ENCODE measurements at places on chromosomes 1 and 21.
A peak's percentile ranks its signal among the peaks of the same experiment; 100 is the strongest.

DNA sequence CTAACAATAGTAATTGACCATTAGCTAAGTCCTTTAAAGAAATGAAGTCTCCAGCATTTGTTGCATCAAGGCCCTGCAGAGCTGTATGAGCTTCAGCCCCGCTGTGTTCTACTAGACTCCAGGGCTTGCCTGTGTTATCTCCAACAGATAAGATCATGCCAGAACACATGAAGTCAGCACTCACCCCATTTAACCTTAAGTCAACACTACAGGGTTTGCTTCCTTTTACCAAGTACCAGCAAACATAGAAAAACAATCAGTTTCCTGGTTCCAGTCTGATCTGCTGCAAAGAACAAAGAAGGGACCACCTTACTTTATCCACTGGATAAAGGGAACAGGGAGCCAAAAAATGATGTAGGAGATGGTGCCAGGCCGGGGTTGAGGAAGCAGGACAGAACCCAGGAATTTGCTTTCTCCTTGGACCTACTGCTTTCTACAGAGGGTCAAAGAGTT lies 41.3 kb upstream of the ENAH start:
- DNase-seq = no peak

- DNase-seq = no peak
Measured at GRCh38 chr1:227808566-227808965, 6.9 kb upstream of the PRSS38 start.

DNA sequence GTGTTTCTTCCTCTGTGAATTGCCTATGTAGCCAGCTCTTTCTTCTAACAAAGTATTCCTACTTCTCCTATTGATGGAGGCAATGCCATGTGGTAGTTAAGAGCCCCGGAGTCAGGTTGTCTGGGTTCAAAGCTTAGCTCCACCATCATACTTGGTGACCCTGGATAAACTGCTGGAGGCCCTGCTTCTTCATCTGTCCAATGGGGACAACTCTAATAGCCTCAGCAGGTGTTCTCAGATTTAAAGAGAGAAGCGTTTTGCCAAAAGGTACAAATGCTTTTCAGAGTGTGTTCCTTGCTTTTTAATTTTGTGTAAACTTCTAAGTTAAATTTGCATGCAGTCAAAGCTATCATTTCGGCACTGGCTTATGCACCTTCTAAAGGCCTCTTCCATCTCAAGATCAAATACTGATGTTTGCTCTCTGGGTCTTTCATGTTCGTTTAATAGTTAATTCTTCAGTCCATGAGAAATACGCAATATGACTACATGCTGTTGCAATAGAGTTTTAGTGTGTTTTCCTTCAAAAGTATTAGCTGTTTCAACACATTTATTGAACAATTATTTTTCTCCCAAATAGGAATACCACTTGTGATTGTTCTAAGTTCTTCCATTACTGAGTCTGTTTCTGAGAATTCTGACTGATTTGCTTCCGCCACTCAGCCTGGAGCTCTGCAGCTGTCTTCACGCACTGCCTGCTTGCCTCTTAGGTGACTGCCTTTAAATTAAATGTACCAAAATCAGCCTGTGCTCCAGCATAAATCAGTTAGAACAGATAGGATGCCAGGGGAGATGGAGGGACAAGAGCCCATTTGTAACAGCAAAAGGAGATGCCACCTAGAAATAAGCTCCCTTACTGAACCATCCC lies 75.6 kb downstream of the CAPZB start:
- no peak for DNase-seq

DNA sequence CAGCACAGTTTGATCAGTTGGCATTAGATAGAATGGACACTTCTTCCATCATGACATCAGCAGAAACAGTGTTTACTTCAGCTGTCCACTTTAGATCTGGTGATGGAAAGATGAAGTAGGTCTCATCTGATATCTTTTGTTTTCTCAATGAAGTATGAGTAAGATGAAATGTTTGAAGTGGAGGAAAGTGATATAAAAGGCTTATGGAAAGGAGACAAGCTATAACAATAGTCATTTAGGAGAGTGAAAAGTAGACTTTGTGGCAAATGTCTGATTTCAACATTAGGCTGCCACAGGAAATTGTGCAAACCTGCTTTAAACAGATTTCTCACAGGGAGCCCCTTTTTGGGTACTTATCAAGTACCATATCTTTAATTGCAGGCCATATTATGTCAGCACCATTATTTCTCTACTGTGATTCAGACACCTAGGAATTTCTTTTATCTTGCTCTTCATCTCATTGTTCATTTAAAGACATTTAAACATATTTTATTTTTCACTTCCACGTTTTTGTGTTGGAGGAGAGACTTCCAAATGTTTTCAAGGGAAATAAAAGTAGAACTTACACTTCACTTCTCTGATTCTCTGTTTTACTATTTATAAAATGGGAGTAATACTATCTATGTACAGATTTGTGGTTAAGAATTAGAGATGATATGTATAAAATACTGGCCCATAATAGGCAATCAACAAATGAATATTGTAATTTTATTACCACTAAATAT lies 18.1 kb downstream of the PDC start:
- no peak for DNase-seq

DNA sequence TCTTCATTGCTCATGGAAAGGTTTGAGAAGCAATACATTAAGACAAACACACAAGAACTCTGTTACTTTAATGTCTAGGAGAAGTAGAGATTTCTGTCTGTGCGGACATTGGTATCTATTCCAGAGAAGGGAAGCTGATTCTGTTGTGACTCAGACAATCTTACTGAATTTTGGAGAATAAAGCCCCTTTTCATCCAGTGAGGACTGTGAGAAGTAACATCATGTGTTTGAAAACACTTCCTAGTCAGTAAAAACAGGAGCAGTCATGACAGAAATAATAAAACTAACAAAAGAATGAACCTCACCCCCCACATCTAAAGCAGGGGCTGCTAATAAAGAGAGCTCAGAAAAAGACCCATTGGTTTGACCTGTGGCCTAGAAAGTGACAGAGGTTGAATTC lies 46.6 kb downstream of the NEK7 start:
- DNase-seq = no peak

- DNase-seq = no peak
Measured at GRCh38 chr1:35572296-35572695, 818 bp upstream of the TFAP2E start.

- no peak for DNase-seq
Measured at GRCh38 chr1:37714226-37714625, 21.9 kb downstream of the CDCA8 start.

- no peak for DNase-seq
Measured at GRCh38 chr1:67535474-67535873, 105.3 kb upstream of the SERBP1 start.

DNA sequence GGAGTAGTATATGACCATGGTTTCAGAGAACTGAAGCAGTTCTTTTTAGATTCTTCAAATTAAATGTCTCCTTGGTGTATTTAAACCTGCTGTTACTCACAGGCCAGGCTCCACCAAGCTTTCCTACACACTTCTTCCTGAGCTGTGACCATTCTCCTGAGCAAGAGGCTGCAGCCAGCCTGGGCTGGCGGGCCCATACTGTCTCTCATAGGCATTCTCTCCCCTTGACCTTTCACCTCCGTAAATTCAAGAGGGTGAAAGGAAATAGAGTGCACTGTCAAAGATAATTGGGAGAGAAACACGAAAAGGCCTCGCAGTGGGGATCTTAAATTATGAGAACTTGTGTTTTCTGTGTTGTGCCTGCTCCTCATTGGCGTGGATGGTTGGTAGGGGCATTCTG lies 2.3 kb downstream of the ARF1 start:
- DNase-seq = no peak

DNA sequence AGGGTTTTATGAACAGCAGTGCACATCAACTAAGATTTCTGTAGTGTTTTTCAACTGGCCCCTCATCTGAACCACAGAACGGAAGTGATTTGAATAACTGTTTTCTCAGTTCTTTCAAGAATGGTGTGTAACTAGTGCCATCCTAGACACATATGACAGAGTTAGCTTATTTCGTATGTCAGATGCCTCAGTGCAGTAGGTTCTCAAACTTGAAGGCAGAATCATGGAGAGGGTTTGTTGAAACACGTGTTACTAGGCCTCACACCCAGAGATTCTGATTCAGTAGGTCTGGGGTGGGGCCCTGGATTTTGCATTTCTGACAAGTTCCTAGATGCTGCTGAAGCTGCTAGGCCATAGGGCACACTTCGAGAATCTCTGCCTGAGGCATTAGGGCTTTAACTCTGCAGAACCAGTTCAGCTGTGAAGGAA lies 49.0 kb downstream of the SCCPDH start:
- DNase-seq = no peak

GRCh38 chr1:228448372-228448771 lies 31.7 kb upstream of the TRIM17 start:
- DNase-seq = no peak

DNA sequence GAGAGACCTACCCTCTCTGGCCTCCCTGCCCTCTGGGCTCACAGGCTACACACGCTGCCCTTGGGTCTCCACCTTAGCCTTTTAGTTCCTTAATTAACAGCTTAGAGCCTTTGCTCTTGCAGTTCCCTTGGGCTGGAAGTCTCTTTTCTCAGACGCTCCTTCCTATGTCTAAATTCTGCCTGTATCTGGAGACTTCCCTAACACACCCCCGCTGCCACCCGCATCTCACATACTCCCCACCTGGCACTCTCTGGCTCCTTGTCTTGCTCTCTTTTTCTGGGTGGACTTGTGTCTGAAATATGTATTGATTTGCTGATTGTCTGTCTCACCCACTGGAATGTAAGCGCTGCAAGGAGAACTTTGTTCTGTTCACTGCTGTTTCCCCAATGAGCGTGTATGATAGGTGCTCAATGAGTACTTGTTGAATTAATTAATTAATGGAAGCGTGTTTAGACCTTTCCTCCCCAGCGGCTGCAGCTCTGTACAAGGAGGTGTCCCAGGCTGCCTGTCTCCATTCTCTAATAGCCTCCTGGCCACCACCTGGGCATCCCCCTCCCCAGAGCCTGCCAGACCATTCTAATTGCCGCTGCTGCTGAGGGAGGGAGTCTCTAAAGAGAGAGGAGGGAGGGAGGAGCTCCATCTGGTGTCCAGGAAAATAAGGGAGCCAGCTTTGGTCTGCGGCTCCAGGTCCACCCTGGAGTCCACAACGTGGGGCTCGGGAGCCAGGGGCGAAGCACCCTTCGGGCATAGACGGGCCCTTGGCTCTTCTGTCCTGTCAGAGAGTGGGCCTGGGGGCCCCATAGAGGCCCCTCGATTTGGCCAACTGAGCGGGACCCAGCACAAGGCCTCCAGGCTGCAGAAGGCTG lies 95.4 kb downstream of the RNF220 start:
- DNase-seq = no peak

DNA sequence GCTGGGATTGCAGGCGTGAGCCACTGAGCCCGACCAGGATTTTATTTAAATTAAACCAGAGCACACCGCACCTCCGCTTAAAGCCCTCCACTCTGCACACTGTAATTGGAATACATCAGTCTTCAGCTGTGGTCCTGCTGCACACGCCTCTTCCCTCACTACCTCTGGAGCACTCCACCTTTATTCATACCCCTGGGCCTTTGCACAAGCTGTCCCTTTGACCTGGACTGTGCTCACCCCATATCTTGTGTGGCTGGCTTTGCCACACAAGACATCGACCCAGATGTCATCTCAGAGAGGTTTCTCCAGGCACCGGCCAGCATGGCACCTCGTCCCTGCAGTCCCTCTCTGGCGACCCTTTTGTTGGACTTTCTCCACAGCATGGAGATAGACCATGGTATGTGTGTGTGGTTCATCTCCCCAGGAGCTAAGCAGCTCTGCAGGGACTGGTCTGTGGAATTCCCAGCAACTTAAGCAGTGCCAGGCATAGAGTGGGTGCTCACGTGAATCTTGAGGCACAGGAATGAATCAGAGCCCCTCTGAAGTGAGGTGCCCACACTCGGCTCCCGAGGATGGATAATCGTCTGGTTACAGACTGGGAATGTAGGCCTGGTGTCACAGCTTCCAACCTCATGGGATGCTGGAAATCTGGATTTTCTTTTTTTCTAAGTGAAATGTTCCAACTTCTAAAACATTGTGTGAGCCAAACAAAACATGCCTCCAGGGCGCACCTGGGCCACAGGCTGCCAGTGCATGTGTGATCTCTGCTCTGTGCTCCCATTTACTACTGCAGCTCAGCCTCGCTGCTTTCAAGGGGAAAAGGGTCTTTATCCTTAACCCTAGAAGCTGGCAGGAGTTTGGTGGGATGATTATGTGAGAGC lies 61.9 kb downstream of the EVA1C start:
- DNase-seq = no peak

DNA sequence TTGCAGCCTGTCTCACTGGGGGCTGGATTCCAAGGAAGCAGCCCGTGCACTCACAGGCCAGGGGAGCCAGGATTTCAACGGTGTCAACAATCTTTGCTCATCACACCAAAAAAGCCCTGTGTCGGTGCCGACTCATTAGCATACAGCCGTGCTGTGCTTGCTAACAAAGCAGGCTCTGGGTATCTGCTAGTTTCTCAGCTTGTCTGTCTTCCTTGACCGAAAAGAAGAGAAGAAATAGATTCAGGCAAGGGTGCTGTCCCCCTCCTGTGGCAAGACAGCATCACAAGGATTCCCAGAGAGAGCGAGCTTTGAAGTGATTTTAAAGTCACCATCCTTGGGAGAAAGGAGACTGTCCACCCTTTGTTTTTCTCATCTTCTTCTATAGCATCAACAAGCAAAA lies 214.7 kb downstream of the SDCCAG8 start:
- no peak for DNase-seq

DNA sequence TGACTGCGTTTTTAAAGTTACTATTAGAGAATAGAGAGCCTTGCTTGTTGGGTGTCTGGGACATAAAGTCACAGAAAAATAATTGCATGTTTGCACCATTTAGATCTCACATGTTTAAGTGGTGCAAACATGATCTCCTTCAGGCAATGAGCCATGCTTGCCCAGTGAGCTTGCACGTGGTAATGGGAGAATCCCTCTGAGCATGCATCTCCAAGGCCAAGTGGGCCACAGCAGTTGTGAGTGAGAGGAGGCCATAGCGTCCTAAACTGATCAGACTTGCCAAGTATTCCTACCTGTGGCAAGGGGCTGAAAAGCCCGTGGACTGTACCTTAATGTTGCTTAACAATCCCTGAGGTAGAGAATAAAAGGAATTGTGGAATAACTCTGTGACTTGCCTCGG lies 158.3 kb downstream of the PLA2G4A start:
- no peak for DNase-seq

DNA sequence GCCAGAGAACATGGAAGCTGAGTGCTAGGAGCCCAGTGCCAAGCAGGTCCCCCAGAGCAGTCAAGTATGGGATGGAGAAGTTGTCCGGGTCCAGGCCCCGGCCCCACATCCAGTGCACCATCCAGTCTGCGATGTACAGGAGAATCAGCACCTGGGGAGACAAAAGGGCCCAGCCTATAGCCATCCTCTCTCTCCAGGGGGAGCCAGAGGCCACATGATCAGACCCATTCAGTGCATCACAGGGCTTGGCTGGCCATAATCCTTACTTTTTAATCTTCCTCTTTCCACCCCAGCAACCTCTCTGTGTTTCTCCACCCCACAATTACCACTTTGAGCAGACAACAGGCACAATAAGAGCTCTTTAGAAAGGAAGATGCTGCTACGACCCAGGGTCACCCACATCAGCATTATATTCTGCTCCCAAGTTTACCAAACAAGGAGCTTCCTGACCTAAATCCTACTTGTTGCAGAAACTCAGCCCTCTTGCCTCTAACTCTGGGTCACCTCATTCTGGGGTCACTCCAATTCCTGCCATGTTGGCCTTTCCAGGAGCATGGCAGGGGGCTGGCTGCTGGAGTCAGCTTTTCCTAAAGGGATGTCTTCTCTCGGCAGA lies 16.4 kb upstream of the RAB29 start:
- peak; percentile 33 for DNase-seq
